ENCODE measurements at places on chromosomes 16 and 17. TPM values are rescaled to one million over a fixed set of nuclear protein-coding genes. Genes with fewer than 3 reads are reported as not detected.

GRCh38 chr17:79083191-79083971, 8.8 kb downstream of the ENGASE start:
- no peak for DNase-seq

DNA sequence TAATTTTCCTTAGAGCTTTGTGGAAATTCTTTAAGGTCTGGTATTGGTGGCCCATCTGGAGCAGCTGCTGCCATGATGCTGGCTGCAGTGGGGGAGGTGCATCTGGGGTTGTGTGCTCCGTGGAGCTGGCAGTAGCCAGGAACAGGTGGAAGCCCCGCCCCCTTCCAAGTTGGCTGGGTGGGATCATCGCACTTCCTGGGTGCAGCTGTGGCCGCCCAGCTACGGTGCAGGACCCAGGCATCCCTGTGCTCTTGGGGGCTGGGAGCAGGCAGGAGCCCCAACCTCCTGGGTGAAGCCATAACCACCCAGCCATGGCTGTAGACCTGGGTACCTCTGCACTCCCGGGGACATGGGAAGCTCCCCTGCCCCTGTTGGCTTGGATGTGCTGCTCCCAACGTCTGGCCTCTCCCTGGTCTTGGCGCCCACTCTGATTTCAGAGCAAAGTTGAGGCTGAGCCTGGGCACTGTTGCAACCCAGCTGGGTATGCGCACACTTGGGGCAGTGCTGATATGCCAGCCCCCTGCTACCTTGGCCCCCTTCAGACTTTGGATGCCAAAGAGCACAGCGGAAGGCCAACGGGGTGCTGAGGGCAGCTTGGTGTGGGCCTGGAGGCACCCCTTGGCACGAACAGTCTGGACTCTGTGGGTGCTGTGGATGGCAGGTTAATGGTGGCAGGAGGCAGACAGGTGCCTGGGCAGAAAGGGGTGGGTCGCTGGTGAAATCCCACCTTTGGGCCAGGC, 145.2 kb downstream of the MYO1D start:
- DNase-seq, result no peak

GRCh38 chr17:78670850-78671725, 93.9 kb upstream of the DNAH17 start:
- no peak for DNase-seq

- DNase-seq, result no peak
Observed at GRCh38 chr17:2343421-2343820, 6.1 kb downstream of the SGSM2 start.

- no peak for DNase-seq
Observed at GRCh38 chr16:60771138-60771537, 1265.1 kb downstream of the CDH8 start.

- no peak for DNase-seq
Observed at GRCh38 chr17:69485901-69486643, 71.6 kb downstream of the MAP2K6 start.

GRCh38 chr17:64064331-64064730, 43.9 kb upstream of the ICAM2 start:
- no peak for DNase-seq

The RNF222 gene
- 0.09 TPM for polyA plus RNA-seq

- DNase-seq, result no peak
Observed at GRCh38 chr17:62800585-62800984, 7.5 kb downstream of the MARCHF10 start.

GRCh38 chr16:60641067-60641665, 1395.1 kb downstream of the CDH8 start:
- no peak for DNase-seq

The SLC47A2 gene
- polyA plus RNA-seq, result 0.27 TPM

DNA sequence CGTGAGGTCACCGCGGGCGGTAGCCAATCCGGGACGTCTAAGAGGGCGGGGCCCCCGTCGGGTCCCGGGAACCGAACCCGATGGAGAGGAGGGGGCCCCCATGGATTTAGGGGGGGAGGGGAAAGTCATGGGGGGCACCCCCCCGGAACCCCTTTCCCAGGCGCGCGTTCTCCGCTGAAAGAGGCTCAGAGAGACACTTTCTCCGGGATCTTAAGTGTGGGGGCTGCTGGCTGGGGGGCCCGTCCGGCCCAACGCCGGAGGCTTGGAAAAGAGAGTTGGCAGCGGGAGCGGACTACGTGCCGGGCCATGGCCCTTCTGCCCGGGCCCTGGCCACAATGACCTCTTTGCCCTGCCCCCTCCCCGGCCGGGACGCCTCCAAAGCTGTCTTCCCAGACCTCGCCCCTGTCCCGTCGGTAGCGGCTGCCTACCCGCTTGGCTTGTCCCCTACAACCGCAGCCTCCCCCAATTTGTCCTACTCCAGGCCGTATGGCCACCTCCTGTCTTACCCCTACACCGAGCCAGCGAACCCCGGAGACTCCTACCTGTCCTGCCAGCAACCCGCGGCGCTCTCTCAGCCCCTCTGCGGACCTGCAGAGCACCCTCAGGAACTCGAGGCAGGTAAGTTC, at the start of gene DLX4:
Gene DLX4, plus strand, starts transcription at position 57 of the 626 bp plus-strand sequence. Its CDS starts 279 bp downstream, at position 336.
- no peak for DNase-seq

- DNase-seq, result peak; percentile 7
Observed at GRCh38 chr17:12021623-12022140, 1.0 kb downstream of the MAP2K4 start.

- no peak for DNase-seq
Observed at GRCh38 chr16:73161977-73162376, 114.0 kb upstream of the ZFHX3 start.

The NOTUM gene
- polyA plus RNA-seq, result 4.4 TPM

GRCh38 chr16:23367988-23368387, 65.9 kb downstream of the SCNN1B start:
- no peak for DNase-seq

- no peak for DNase-seq
Observed at GRCh38 chr16:87086575-87086974, 230.6 kb downstream of the C16orf95 start.

All from hindlimb muscle (tissue), 1 donor.